ENCODE measurements at places on chromosomes 2 and 18. TPM values are rescaled to one million over a fixed set of nuclear protein-coding genes. Genes with fewer than 3 reads are reported as not detected.

Gene TGIF1
- 81.7 TPM for polyA plus RNA-seq

DNA sequence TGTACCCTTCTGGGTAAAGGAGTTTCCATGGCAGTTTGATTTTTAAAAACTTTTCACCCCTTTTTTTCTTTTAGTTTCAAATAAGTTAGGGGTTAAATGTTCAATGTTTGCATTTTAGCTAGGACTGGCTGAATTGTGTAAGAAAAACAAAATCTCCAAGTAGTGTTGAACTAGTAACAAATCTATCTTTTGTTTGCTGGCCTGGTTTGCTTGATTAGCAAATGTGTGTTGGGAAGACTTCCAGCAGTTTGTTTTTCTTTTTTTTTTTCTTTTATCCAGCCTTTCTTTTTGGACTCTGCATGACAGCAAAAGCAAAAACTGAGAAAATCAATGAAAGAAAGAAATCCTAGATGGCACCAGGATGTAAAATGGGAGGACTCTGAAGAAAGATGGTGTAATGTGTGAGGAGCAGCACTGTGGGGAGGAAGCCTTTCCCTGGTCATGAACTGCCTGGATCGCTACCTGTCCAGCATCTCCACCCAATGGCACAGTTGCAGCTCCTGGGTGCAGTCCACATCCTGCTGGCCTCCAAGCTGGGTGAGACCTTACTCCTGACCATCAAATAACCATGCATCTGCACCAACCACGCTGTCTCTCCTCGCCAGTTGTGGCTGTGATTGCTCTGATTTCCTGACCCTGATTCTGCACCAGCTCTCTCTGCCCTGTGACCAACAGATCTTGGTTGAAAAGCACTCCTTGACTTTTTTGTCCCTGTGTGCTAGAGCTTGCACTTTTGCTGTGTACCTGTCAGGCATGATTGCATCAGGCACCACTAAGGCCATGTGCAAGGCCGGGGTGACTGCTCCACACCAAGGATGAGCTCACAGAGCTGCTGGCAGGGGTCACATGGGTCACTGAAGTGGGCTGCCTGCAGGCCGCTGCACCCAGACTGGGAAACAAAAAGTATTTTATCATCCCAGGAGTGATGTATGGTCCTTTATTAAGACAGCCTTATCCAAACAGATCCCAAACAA, 71.2 kb upstream of the ZNF236 start:
- DNase-seq: no peak

DNA sequence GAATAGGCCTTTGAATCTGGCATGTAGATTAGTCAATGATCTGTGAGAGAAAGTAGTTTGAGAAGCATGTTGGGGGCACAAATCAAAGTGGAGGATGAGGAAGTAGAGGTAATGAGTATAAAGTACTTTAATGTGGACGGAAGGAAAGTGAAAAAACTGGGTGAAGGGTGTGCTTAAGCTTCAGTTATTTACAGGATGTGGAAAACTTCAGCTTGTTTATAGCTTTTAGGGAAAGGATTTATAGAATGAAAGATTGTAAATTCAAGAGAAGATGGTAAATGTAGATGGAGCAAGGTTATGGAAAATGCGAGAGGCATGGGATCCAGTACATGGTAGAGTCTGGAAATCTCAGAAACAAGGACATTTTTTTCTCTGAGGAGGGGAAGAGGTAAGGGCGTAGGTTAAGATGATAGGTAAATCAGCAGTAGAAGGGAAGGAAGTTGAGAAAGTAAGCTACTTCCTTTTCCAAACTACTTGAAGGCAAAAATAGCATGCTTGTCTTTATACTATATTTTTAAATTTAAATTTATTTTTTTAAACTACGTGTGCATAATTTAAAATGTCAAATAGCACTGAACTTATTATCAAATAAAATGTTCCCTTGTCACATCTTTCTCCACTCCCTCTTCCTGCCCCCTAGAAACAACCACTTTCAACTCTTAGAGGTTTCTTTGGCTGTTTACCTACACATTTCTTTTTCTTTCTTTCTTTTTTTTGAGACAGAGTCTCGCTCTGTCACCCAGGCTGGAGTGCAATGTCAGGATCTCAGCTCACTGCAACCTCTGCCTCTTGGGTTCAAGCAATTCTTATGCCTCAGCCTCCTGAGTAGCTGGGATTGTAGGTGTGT, 8.5 kb downstream of the FAM117B start:
- DNase-seq: no peak

DNA sequence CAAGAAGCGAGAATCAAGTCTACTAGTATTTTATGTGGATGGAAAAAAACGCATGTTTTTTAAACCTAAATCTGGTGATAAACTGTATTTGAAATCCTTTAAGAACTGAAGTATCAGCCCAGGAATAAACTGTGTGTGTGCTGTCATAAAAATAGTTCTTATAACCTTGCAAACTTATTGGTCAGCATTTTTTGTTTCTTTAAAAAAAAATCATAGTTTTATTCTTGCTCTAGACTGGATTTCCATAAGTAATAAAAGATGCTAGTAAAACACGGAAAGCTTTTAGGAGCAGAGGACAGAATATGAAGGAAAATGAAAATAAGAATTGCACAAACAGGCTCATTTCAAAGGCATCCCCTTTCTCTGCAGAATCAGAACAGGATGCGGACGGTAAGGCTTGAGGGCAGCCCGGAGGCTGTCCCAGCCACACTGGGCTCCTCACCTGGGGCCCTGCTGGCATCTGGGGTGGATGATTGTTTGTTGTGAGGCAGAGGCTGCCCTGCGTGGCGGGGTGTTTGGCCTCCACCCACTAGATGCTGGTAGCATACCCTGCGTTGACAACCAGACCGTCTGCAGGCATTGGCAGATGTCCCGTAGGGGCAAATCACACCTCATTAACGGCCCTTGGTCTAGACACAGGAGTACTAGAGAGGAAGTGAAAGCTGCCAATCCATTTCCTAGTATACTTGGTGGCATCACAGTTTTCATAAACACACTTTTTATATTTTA, 52.5 kb downstream of the MBP start:
- no peak for DNase-seq

- DNase-seq: no peak
Measured at GRCh38 chr2:14530506-14530905, 102.0 kb upstream of the LRATD1 start.

DNA sequence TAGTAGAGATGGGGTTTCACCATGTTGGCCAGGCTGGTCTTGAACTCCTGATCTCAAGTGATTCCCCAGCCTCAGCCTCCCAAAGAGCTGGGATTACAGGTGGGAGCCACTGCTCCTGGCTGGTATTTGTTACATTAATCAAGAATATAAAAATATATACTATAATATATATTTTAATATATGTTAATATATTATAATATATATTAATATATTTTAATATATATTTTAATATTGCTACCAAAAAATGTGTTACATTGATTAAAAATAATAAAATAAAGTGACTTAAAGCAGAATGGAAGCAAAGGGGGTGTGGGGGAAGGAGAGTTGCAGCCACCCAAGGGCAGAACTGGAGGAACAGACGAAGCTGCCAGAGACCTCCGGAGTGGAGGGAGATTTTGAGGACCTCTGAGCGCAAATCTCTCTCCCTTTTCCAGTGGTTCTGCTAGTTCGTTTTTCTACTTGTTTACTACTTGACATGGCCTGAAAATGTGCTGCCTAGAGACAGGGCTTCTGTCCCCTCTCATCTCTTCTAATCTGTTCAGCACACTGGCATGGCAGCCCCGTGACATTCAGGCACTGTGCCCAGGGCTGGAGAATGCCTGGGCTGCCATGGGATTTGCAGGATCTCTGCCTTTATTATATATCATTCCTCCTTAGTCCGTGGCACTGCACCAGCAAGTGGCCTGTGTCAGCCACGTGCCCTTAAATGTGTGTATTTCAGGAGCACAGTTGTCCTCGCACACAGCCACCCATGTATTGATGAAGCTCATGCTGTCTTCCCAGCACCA, 47.9 kb upstream of the RAB12 start:
- no peak for DNase-seq

- DNase-seq: no peak
Measured at GRCh38 chr2:240672701-240673190, 9.9 kb downstream of the AQP12B start.

GRCh38 chr2:202754936-202755335, 116.6 kb downstream of the ICA1L start:
- no peak for DNase-seq

Gene DSG4
- polyA plus RNA-seq: 0.03 TPM

All from right renal cortex interstitium (tissue), 3 donors.